Osteoblast (primary cell): ENCODE measurements at places on chromosomes 7 and 10. TPM values are rescaled to one million over a fixed set of nuclear protein-coding genes. Genes with fewer than 3 reads are reported as not detected.

GRCh38 chr7:24438232-24438631, 135.0 kb upstream of the PALS2 start:
- peaks cover 19% of the 10 kb centered on the region for H3K4me1 ChIP-seq
- H3K27me3 ChIP-seq, result no peaks in the 10 kb centered on the region
- H3K36me3 ChIP-seq, result no peaks in the 10 kb centered on the region
- no peak overlapping the region for H3K4me3 ChIP-seq

DNA sequence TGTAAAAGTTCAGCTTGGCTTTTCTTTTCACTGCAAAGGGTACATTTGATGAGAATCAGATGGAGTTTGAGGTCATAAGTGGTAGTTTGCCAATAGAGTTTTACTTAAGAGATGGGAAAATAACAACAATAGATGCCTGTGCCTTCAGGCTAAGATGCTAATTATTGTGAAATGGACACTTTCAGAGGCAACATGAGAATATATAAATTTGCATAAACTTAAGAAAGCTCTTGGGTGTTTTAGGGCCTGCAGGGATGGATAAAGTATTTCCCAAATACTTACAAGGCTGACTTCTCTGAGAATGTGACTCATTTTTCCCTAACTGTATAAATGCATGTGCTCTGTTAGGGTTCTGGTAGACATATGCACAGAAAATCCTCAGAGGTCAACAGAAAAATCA, 200.3 kb upstream of the SVIL start:
- no peaks in the 10 kb centered on the region for H3K4me1 ChIP-seq
- H3K4me3 ChIP-seq, result no peak overlapping the region
- no peaks in the 10 kb centered on the region for H3K36me3 ChIP-seq
- DNase-seq, result no peak
- no peak overlapping the region for H3K27ac ChIP-seq

DNA sequence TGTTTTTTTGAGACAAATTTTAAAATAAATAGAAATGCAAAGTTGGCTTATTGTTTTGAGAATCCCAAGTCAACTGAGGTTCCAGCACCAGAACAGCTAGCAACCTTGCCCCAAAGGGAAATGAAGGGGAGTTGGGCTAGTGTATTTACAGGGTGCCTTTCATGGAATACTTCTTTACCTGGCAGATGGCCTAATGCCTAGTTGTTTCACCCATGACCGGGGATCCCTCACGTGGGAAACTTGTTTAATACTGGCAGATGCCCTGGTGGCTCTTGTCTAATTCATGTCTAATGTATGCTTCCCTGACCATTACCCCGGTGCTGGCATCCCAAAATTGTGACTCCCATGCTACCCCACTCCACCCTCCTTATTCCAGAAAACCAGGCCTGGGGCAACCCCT, 861.1 kb upstream of the ZWINT start:
- no peaks in the 10 kb centered on the region for H3K27me3 ChIP-seq
- no peaks in the 10 kb centered on the region for H3K4me1 ChIP-seq
- no peak for DNase-seq
- no peak overlapping the region for H3K4me3 ChIP-seq
- H3K36me3 ChIP-seq, result no peaks in the 10 kb centered on the region

RARRES2 gene
- total RNA-seq, result 18.3 and 26.1 TPM in 2 replicates

OR2A12 gene
- total RNA-seq, result not detected in 2 replicates

MUC12 gene
- total RNA-seq, result under 0.01 and 0.59 TPM in 2 replicates

CDHR1 gene
- under 0.01 TPM in 1 of 2 replicates, not detected in the other for total RNA-seq
